Activated CD4-positive, alpha-beta T cell treated with anti-CD3 and anti-CD28 coated beads, Interleukin-2, Interleukin-6, amounts not matched to agents 100 ng/mL and 50 ng/mL, durations not matched to agents 16 hours and 8 hours (primary cell): ENCODE measurements at places on chromosomes 5 and 9.

DNA sequence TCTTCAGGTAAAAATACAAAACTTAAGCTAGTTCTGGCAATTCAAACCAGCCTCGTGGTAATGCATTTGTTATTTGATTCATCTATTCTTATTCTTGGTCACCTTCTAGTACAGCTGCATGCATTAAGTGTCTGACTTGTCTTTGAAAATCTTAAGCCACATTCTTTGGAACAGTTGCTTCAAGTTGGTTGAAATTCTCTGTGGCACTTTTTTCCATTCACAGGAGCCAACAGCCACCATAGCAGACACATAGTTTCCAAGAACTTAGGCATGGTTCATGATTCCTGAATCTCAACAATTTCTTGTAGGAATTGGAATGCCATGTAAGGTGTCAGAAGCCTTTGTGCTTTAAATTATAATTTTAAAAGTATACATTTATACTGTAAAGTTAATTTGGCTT is 47.4 kb upstream of the MEF2C start:
- DNase-seq: no peak

GRCh38 chr5:160513485-160513884 is 91.8 kb downstream of the PTTG1 start:
- no peak for DNase-seq

- DNase-seq: peak; percentile 73
Observed at GRCh38 chr9:103798620-103799019, 295.5 kb upstream of the SMC2 start.

DNA sequence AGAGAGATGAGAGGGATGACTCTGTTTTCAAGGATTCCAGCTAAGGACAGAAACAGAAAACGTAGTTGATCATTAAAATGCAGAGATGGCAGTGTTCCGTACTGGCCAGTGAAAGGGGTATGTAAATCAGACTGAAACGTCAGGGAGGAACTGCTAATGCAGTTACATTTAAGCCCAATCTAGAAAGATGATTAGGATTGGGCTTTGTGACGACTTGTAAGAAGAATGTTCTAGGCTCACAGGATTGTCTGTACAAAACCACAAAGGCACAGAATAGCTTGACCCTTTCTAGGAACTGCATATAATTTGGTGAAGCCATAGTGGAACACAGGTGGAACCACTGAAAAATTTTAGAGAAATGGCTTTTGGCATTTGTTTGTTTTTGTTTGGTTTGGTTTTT is 55.6 kb upstream of the TESK1 start:
- no peak for DNase-seq

DNA sequence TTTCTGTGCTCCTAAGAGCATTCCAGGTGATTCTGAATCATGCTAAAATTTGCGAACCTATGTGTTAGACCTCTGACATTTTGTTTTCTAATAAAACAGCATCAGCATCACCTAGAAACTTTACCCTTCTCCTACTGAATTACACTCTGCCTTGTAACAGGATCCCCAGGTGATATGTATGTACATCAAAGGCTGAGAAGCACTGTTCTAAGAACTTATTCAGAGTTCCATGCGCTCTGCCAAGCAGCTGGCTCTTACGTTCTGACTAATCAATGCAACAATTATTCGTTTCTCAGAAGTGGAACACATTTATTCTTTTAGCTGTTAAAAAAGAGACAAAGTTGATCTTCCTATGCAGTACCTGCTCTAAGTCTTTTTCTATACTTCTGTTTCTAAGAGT is 228.6 kb downstream of the SLF1 start:
- DNase-seq: peak; percentile 39

DNA sequence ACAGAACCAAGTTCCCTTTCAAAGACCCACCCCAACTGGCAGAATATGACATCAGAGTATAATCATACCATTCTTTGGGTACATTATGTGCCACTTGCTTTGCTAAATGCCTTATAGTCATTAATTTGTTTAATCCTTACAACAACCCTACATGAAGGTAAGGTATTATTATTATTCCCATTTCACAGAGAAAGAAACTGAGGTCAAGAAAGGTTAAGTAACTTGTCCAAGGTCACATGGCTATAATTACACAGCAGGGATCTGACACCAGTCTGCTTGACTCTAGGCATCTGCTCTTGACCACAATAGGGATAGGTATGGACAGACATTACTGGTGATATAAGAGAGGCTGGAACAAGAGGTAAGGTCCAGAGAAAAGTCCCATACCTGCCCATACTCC is 1.2 kb downstream of the FCHSD1 start:
- no peak for DNase-seq

GRCh38 chr5:147517383-147517782 is 7.5 kb upstream of the DPYSL3 start:
- no peak for DNase-seq

GRCh38 chr5:17477043-17477442 is 21.0 kb upstream of the TAF11L2 start:
- no peak for DNase-seq

- peak; percentile 52 for DNase-seq
Observed at GRCh38 chr5:93583768-93584595, 960 bp downstream of the NR2F1 start.

- DNase-seq: no peak
Observed at GRCh38 chr9:133471551-133472276, 7.2 kb downstream of the SLC2A6 start.

- DNase-seq: no peak
Observed at GRCh38 chr5:10702040-10702629, 58.9 kb downstream of the DAP start.

GRCh38 chr9:136719195-136719880 is 7.0 kb downstream of the DIPK1B start:
- DNase-seq: peak; percentile 16

GRCh38 chr5:82905986-82906385 is 171.2 kb downstream of the TMEM167A start:
- no peak for DNase-seq

DNA sequence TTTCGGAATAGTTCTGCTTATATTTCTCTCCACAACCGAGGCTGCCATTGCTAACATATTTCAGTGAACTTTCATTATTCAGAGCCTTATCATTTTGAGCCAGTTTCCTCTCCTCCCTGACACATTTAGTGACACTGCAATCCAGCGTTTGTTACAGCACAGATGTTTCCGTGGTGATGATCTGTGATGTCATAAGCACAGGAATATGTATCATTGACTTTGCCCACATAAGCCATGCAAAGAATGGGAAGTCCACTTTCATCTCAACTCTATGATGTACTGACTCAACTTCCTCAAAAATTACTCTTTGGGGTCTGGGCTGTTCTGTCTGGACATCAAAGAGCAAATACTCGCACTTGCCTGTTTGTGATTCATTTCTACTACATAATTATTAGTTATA is 291.8 kb downstream of the EBF1 start:
- no peak for DNase-seq
